ENCODE measurements at places on chromosomes 5 and 9.
A peak's percentile ranks its signal among the peaks of the same experiment; 100 is the strongest.

GRCh38 chr5:171386006-171386671 lies 1.5 kb upstream of the NPM1 start:
- DNase-seq = no peak

DNA sequence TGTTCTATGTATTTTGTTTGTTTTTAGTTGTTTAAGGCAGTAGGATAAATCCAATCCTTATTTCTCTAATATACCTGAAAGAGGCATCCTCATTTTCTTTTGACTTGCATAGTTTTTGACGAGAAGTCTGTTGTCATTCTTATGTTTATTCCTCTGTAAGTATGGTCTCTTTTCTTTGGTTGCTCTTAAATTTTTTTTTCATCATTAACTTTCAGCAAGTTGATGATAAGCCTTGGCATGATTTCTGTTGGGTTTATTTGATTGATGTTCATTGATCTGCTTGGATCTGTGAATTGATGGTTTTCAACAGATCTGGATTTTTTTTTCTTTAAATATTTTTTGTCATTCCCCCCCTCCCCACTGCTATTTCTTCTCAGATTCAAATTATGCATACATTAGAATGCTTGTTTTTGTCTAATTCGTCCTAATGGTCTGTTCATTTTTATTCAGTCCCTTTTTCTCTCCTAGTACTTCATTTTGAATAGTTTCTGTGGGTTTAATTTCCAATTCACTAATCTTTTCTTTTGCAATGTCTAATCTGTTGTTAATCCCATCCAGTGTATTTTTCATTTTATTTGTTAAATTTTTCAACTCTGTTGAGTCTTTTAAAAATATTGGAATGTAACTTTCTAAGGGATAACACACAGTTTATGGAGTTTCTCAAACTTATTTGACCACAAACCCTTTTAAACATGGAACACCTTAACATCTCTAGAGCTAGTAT lies 495.9 kb downstream of the CSNK1G3 start:
- no peak for DNase-seq

DNA sequence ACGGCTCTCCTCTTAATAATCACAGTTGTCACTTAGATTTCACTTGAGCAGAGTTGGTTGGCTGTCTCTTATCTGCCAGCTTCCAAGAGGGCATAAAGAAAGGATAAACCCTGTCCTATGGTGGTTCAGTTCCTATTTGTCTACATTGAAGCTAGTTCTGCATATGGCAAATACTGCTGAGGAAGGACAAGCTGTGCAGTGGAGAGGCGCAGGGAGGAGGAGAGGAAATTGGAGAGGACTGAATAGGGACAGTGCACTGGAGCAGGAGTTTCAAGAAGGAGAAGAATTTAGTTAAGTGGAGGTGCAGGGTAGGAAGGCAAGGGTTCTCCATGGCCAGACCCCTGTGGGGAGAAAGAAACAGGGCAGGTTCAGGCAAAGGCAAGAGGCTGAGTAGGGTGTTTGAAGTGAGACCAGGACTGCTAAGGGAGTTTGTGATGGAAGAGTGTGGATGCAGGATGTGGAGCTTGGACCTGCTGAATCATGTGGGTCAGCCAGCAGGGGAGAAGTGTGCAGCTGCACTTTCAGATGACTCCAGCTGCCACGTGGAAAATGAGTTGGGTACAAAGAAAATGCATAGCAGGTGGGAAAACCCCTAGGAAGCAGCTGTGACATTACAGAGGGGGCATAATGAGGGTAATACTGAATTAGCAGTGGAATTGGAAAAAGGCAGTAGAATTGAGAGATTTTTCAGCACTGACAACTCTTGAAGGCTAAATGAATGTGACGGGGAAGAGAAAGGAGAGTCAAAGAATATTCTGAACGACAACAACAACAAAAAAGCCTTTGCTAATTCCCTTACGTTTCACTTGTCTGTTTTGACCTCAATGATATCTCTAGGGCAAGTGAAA lies 66.8 kb downstream of the MAMDC2 start:
- DNase-seq = no peak

DNA sequence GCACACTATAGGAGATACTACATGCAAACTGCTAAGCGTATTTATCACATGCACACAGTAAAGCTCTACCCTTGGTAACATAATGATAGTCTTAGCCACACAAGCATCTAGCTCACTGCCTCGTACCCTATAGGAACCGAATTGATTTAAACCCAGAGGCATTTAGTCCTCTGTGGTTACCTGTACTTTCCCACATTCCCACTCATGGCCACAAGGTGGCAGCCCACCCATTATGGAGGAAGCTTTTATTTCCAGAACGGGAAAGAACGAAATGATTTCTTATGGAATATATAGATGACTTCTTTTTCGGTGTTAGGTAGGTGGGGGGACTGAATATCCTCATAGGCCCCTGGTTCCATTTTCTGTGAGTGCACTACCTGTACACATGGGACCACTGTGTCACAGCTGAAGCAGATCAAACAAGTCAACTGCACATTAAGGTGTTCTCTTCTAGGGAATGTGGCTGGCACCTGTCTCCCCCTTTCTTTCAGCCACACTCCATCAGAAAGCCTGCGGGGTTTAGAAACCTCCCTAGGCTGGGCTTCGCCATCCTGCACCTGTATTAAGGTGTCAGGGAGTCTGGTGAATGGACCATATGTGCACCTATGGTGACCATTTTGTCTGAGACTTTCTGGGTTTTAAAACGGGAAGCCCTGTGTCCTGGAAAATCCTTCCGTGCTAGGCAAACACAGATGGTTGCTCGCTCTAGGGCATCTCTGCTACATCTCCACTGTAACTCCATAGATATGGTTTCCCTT lies 313.2 kb downstream of the SLIT3 start:
- DNase-seq = peak; percentile 91

DNA sequence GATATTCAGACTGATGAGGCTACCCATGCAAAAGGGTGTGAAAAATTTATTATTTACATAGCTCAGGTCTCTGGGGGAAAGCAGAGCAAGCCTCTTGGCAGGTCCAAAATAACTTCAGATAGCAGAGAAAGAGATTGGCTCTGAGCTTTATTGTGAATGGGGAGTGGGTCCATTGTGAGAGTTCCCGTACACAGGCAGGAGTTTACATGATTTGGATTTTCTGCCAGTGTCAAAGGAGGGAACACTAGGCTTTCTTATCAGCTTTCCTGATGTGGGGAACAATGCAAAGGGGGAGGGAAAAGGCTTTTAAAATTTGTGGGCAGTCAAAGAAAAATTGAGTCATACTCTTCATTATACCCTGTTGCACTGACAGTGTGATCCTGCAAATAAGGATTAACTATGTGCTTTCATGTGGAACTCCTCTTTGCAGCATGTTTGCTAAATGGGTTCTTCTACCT lies 615.0 kb upstream of the RIOK2 start:
- DNase-seq = no peak

GRCh38 chr9:127950513-127951289 lies 13.0 kb upstream of the DPM2 start:
- no peak for DNase-seq

- no peak for DNase-seq
Observed at GRCh38 chr5:4924577-4924976, 215.6 kb upstream of the ADAMTS16 start.

DNA sequence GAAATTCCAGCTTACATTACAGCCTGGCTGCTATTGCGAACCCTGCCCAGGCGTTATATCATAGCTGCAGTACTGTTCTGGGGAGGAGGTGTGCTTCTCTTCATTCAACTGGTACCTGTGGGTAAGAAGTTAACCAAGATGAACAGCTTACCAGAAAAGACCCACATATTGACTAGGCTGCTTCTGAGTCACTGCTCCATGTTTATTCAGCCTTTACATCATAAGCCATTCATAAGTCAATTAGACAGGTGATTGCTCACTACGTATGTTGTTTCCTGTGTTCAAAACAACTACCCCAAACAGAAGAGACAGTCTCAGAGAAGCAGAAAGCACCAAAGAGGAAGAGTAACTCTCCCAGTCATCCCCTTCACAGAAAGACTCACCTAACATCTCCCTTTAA lies 34.7 kb upstream of the SLC22A5 start:
- no peak for DNase-seq

- DNase-seq = no peak
Observed at GRCh38 chr5:158899211-158899610, 200.5 kb downstream of the EBF1 start.

- no peak for DNase-seq
Observed at GRCh38 chr5:135454946-135455345, 2.8 kb upstream of the TIFAB start.

DNA sequence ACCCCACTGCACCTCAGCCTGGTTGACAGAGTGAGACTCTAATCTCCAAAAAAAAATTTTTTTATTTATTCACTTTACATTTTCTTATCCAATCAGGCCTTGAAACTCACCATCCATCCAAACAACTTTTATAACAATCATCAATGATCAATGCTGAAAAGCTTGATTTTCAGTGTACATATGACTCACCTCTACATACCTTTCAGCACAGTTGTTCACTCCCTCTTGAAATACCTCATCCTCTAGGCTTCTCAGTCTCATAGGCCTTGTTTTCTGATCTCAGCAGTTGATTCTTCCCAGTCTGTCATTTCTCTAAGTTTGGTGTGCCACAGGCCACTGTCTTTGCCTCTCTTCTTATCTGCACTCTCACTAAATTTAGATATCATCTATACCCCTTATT lies 36.2 kb downstream of the GRIN3A start:
- DNase-seq = no peak
